ENCODE measurements at places on chromosomes 4 and X.

DNA sequence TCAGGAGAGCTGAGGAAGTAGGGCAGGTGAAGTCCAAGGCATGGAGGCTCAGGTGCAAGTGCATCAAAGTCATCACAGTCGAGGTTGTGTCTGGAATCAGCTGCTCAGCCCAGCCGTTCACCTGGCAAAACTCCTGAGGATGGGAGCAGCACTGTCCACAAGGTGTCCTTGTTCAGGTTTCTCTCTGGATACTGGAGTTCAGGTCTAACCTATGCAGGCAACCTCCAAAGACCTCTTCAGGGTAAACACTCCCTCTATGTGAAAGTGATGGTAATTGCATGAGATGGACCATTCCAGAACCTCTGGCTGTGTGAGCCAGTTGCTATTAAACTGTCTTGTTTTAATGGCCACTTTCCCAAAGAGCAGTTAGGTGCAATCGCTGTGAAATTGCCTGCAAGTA lies 120.2 kb upstream of the PSAPL1 start:
- no peak overlapping the region for H3K4me3 ChIP-seq
- no peaks in the 10 kb centered on the region for H3K27me3 ChIP-seq
- no peaks in the 10 kb centered on the region for H3K36me3 ChIP-seq
- no peaks in the 10 kb centered on the region for H3K4me1 ChIP-seq
- H3K27ac ChIP-seq: no peak overlapping the region

GRCh38 chr4:92516450-92516849 lies 212.7 kb downstream of the GRID2 start:
- H3K27me3 ChIP-seq: no peaks in the 10 kb centered on the region
- no peak for DNase-seq
- no peaks in the 10 kb centered on the region for H3K4me1 ChIP-seq
- no peak overlapping the region for H3K4me3 ChIP-seq

DNA sequence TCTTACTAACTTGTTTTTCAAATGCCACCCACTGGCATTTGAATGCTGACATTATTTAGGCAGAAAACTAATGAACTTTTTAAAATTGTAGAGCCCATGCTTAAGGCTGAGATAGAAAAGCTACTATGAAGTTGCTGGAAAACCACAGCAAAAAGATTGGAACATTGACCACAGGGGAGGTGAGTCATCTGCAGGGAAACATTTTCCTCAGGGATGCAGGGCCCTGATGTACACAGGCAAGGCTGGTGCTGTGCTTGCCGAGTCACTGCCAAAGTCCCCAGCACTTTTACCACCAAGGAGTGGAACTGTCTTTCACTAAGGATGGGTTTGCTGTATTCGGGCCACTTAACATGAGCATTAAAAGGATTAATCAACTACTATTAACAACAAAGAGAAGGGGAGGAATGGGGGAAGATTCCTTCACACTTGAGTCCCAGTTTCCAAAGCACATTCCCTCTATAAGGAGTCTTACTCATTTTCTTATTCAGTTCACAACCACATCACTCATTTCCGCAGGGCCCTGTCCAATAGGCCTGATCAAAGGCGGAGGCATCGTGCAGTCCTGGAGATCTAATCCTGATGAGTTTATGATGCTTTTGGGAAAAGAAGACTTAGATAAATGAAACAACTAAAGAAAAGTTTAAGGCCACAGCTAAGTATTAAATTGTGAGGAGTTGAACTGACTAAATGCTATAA lies 202.9 kb upstream of the NPY2R start:
- no peak for DNase-seq
- H3K36me3 ChIP-seq: no peaks in the 10 kb centered on the region
- H3K27ac ChIP-seq: no peak overlapping the region
- no peaks in the 10 kb centered on the region for H3K27me3 ChIP-seq
- no peak overlapping the region for H3K4me3 ChIP-seq

- no peak within 1 kb of the TSS for H3K27ac ChIP-seq
- H3K4me1 ChIP-seq: no peaks in the 10 kb centered on the region
- no peak within 1 kb of the TSS for H3K4me3 ChIP-seq
- no peaks in the 10 kb centered on the region for H3K27me3 ChIP-seq
Observed at GRCh38 chr4:39032218-39033085, at the start of gene TMEM156. TSS of gene TMEM156 (minus strand) at chr4:39032409. CDS start at chr4:39032313, 96 bp downstream.

Data from uterus (tissue), 4 donors.